ENCODE measurements at places on chromosomes 12 and 14.

GRCh38 chr12:63875703-63876102, 31.2 kb downstream of the SRGAP1 start:
- DNase-seq = no peak

DNA sequence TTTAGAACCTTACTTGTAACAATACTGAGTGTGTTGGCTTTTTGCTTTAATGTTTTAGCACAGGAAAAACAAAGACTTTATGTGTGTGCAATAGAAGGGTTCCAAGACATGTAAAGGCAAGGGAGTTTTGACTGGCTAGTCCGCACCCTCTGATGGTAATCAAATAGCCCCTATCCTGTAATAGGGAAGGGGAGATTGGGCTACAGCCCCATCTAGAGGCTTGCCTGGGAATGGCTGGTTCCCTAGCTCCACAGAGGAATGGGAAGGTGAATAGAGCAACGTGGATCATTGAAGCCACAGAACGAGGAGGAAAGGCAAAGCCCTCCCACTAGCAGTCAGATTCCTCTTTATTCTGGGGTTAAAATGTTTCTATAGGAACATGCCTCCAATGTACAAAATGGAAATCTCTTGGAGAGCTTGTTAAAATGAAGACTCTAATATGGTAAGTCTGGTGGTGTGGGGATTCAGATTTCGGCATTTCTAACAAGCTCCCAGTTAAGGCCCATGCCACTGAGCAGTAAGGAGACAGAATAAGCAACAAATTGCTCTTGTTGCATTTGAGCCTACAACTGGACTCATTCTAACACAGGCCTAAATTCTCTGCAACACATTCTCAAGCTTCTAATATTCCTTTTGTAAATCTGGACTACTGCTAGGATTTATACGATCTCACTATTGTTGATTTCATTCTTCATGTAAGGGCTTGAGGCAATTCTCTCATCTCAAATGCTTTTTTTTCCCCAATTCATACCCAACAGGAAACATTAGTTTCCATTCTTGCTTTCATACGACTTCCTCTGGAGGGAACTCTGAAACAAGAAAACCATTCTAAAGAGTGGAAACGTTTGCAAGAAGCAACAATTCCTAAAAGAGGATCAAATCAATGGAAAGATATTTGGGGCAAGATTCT, 57.1 kb downstream of the NIN start:
- no peak for DNase-seq

DNA sequence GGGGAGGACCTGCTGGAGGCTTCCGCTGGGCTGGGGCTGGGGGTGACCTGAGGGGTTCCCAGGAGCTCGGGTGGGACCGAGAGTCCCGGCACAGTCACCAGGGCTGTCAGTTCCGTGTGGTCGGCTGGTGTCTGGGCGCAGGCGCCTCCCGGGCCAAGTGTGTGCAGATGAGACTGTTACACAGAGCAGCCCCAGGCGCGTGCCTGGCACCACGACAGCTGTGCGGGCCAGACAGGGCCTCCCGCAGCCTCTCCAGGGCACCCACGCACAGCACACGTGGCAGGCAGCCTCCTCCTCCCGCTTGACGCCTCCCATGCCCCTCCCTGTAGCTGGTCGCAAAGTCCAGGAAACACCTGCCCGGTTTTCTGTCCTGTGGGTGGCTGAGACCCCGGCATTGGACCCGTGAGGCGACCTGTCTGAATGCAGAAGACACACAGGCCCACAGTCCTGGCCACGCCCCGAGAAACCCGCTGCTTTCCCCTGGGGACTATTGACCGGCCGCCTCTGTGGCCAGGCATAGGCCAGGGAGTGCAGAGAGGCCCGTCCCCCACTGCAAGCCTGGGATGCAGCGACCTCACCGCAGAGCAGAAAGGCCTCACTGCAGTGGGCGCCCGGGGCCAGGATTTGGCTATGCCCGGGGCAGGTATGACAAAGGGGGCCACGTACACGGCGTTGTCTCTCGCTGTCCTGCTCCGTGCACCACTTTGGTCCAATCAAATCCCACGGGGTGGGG, 12.1 kb upstream of the GALNT9 start:
- no peak for DNase-seq

DNA sequence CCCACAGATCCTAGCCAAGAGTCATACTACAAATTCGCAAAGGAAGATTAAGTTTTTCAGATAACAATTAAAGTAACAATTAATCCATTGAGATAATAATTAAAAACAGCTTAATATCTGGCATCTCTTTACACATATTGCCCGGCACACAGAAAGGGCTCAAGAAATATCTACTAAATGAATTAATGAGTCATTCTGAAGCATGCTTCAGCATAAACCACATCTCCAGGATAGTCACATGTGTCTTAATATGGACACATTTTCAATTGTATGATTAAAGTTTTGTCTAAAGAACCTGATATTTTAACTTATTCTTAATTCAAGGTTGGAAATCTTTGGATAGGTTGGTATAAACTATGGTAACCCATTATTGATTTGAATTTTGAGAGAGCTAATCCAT, 9.6 kb downstream of the ITPR2 start:
- no peak for DNase-seq

DNA sequence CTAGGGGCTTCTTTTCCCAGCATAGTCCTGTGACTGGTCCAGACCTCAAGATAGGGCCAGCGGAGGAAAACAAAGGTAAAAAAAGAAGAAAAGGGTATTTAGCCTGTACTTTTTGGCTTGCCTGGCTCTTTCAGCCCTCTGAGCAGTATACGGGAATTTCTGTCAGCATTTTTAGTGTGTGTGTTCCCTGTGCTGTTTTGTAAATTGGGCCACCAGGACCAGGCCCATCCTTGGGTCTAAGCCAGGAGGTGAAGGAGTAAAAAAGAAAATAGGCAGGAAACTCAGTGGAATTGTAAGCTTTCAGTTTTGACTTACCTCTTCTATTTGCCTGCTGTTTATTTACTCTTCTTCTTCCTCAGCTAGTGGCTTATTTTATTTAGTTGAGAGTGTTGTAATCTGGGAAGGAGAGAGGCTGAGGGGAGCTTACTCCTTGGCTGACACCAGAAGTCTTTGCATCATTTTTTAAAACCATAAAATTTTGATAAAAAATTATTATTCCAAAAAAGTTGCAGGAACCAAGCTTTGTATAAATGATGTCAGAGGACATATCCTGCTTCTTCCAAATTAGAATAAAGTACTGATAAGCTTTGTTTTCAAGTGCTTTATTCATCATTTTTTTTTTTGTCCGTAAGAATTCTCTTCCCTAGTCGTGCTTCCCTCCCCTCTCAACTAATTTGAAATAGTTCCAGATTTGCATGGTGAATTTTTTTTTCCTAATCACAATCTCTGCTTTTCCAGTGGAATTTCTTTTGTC, 63.7 kb downstream of the DIP2B start:
- no peak for DNase-seq
